ENCODE measurements at places on chromosomes 1 and 21. TPM values are rescaled to one million over a fixed set of nuclear protein-coding genes. Genes with fewer than 3 reads are reported as not detected.

DNA sequence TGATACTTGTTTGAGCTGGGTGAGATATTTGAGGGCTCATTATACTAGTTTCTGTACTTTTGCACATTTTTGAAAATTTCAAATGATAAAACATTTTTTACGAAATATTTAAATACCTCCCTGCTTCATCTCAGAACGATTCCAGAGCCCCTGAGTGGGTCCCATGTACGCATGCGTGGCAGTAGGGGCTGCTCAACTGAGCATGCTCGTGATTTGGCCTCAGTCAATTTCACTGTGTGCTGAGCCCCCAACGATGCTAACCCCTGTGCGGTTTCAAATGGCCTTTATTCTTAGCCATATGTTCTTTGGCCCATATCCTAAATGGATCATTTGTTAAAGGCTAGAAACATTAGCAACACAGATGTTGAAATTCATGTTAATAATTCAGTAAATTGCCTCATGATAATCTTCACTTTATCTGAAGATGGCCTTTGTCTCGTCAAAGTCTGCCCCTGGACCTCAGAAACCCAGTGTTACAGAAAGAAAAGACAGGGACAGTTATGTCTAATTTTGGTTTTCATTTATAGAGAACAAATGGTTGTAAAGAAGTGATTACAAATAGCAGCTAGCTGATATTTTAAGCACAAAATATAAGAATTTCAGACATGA is 108.2 kb downstream of the MRPS6 start:
- no peak for DNase-seq

DNA sequence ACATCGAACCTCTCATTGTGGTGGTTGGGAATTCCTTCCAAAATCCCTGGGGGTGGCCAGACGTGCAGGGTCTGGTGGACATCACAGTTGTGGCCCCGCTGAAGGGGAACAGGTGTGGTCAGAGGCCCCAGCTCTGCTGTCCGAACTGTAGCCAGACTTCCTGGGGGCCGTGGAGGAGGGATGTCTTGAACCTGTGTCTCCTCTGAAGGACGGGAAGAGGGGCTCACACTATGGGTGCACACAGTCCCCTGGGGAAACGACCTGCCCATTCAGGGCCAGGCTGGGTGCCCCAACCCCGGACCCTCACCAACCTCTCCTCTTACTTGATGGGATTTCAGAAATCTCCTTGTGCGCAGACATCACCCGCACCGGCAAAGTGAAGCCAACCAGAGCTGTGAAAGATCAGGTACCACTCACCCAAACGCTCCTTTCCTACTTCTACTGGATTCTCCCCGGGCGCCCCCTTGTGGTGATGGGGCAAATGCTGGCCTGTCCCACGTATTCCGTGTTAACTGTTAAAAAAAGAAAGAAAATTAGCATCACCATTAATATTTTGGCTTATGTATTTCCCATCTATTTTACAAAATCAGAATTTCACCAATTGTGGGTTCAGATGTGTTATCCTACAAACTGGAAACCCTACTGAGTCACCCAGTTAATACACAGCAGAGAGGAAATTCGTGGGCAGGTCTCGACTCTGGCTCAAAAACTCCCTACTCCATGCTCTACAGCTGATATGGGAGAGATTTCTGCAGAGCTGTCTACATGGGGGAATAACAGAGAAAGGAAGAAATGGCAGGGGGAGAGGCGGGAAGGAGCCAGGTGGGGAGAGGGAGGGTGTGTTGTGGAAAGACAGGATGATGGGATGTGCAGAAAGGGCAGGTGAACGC is 28.1 kb downstream of the PADI4 start:
- no peak for DNase-seq

DNA sequence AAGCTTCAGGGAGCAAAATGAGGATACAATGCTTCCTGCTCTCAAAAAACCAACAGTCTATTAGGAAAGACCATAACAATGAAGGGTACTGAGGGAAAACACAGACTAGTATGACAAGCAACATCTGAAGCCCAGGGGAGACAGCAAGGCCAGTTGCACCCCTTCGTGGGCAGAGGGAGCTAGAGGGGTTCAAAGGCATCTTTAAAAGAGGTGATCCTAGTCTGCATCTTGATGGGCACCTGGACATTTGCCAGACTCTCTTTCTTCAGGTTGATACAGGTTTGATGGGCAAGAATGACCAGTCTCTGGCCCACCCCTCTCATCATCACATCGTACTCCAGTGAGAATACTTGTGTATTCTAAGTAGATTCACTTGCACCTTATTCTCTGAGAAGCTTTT is 177.7 kb downstream of the VAV3 start:
- no peak for DNase-seq

- DNase-seq = no peak
Observed at GRCh38 chr1:243923292-243924171, 73.5 kb upstream of the AKT3 start.

GRCh38 chr1:247548769-247549182 is at the start of gene GCSAML:
Gene GCSAML (plus strand): TSS chr1:247549134. CDS start chr1:247549192, 58 bp downstream.
- DNase-seq = no peak

The CRYZL1 gene
- total RNA-seq = 38.6 TPM

DNA sequence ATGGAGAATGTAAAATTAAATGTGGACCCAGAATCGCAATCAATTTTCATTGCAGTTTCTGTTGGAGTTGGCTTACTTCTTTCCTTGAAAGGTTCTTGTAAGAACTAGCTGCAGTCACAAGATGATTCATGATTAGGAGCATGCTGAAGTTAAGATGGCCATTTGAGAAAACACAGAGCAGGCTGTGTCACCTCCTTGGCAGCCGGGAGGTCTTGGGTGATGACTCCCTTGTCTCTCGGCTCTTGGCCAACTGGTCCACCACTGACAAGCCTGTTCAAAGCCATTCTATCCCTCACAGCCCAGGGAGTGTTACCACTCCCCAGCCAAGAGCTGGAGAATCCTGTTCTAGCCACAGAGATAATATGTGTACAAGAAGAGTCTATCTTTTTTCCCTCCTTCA is 40.6 kb downstream of the OPTC start:
- no peak for DNase-seq

- no peak for DNase-seq
Observed at GRCh38 chr1:224726441-224727182, 110.5 kb downstream of the CNIH3 start.

- DNase-seq = no peak
Observed at GRCh38 chr21:25884311-25884710, 149.5 kb downstream of the GABPA start.
